ENCODE measurements at places on chromosomes 4 and X.

DNA sequence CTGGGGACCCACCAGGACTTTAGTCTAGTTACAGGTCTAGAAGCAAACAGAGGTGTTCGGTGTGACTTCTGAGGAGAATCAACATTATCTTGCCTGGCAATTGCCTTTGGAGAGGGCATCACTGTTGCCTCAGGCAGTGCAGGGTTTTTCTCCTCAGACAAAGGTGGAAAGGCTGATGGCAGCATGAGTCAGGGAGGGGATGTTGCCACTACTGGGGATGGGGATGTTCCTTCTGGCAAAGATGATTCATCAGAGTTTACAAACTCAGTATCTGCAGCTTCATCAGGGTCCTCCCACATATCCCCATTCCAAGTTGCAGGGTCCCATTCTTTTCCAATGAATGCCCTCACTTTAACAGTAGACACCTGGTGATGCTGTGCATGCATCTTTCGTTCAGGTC lies 91.3 kb upstream of the GALNTL6 start:
- DNase-seq, result no peak

- no peak for DNase-seq
Measured at GRCh38 chr4:145842224-145842887, 96.3 kb downstream of the ZNF827 start.

- no peak for DNase-seq
Measured at GRCh38 chrX:149762696-149763614, 10.9 kb upstream of the HSFX1 start.

GRCh38 chr4:92163348-92163747 lies 140.4 kb upstream of the GRID2 start:
- no peak for DNase-seq

DNA sequence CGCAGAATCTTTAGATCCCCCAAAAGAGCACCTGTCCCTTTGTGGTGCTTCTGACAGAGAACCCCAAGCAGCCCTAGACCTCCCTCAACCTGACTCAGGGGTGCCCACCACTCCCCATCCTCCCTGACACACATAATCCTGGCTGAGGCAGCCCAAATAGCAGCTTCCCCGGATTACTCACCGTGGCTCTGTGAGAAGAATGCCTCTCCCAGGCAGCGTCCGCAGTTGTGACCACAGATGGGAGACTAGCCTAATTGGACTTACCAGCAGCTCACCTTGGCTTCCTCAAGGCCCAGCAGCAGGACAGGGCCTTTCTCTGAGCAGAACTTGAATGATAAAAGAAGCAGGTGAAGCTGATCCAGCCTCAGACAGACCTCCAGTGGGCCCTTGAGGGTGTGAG lies 10.3 kb upstream of the ODAPH start:
- no peak for DNase-seq

DNA sequence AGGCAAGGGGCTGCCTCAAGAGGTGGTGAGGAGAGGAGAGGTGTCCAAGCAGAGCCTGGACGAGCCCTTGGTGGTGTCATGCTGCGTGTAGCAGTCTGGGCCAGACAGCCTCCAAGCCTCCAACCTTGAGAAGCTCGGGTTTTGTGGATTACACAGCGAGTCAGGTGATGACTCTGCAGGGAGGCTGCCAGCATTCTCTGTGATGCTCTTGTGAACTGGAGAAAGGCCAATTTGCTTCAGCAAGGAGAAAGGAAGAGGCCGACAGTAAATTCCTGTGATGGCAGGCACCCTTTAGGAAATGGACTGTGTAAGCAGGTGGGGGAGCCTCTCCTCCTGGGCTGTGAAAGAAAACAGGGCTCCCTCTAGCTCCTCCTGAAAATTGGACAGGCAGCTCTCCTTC lies 36.0 kb upstream of the CD99L2 start:
- DNase-seq, result no peak

GRCh38 chrX:130216320-130216719 lies 44.6 kb downstream of the RAB33A start:
- DNase-seq, result no peak

DNA sequence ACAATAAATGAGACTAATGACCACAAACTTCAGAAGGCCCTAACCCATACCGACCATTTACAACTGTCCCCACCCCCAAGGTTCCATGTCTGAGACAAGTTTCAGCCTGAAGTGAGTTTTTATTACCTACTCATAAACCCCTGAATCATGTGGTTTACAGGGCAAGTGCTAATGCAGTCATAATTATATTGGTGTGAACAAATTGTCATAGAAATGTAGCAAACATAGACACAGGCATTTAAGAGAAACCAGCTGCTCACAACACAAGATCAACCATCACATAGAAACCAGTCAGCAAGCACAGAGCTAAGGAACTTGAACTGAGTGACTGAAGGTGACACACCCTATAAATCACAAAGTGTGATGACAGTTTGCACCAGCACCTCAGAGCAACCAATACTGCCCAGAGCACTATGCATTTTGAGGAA lies 173.8 kb upstream of the MID1 start:
- DNase-seq, result no peak

- DNase-seq, result no peak
Measured at GRCh38 chr4:185524888-185525863, 10.1 kb downstream of the PDLIM3 start.

GRCh38 chr4:174681723-174682300 lies 147.2 kb downstream of the GLRA3 start:
- no peak for DNase-seq

- DNase-seq, result no peak
Measured at GRCh38 chrX:17737710-17737985, 355 bp downstream of the SCML1 start.

- no peak for DNase-seq
Measured at GRCh38 chr4:37517326-37517725, 168.8 kb downstream of the RELL1 start.

GRCh38 chr4:32191961-32192360 lies 1471.8 kb downstream of the PCDH7 start:
- no peak for DNase-seq

- no peak for DNase-seq
Measured at GRCh38 chr4:156505341-156505955, 466.2 kb downstream of the PDGFC start.

DNA sequence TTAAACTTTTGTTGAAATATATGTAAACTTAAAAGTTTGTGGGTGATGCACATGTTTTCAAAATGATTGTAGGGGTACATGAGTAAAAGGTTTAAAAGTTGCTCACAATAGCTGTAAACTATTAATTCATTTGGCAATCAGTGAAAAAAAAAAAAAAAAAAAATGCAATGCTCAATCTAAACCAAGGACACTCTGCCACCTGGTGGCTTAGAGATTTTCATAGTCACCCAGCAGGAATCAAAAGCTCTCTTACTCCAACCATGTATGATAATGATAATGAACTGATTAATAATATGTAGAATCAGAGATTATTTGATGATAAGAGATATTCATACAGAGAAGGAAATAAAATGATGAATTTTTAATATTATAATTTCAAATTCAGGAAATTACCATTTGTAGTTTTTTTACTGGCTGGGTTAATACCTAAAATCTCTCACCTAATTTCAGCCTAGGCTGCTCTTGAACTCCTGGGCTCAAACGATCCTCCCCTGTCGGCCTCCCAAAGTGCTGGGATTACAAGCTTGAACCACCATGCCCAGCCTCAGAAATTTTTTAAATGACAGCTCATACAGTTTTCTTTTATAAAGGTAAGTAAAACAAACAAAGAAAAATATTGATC lies 46.9 kb upstream of the SLC25A4 start:
- DNase-seq, result no peak

GRCh38 chr4:40594261-40595178 lies 35.1 kb downstream of the RBM47 start:
- no peak for DNase-seq
